Activated T-cell treated with anti-CD3 and anti-CD28 coated beads, Interleukin-2, amount 50 U/mL, for 72 hours (primary cell): ENCODE measurements at places on chromosomes 16 and 17. TPM values are rescaled to one million over a fixed set of nuclear protein-coding genes. Genes with fewer than 3 reads are reported as not detected.

DNA sequence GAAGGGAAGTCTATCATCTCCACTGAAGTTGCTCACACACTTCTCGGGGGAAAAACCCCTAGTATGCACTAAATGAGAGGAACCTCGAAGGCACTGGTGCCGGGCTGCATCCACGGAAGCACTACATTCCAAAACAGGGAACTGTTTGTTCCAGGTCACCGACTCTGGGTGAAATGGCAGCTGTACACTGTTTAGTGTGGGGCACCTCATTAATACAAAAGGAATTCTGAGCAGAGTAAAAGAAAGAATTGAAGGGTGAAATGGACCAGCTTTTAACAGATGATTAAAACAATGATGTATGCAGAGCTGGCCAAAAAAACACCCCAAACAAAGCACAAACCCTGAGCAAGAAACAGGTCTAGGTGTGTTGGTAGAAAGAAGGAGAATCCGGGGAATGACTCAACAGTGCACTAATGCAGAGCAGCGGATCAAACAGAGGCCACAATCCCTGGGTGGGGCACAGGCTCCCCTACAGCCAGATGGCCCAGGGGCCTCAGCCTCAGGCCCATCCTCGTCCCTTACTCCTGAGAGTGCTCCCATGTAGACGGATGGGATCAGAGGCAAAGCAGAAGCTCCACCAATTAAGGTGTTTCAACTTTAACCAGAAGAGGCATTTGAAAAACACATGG is 161.5 kb downstream of the ZFHX3 start:
- H3K4me1 ChIP-seq = peaks cover 5% of the 10 kb centered on the region
- no peak overlapping the region for H3K27ac ChIP-seq
- no peaks in the 10 kb centered on the region for H3K27me3 ChIP-seq
- H3K36me3 ChIP-seq = peaks cover 4% of the 10 kb centered on the region
- no peak for DNase-seq

ASPA gene
- total RNA-seq = 0.34 TPM

DNA sequence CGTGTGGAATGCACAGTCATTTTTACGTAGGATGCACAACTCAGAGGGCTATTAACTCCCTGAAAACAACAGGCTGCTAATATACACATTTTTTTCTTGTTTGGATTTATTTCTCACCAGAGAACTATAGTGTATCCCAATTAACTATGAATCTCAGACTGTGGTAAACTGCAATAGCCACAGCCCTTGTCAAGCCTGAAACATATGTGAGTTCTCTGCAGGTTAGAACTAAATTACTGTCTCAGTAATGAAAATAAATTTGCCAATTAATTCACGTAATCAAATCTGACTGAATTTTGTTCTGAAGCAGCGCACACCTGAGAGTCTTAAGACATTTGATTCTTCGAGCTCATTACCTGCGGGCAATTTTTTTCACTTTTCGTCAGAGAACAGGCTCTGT is 318.6 kb downstream of the PMP22 start:
- no peaks in the 10 kb centered on the region for H3K4me1 ChIP-seq
- H3K4me3 ChIP-seq = no peak overlapping the region
- H3K27me3 ChIP-seq = peaks cover 16% of the 10 kb centered on the region
- H3K36me3 ChIP-seq = no peaks in the 10 kb centered on the region
- no peak for DNase-seq

SYT17 gene
- 0.39 TPM for total RNA-seq

- no peaks in the 10 kb centered on the region for H3K4me1 ChIP-seq
- no peak overlapping the region for H3K27ac ChIP-seq
- no peak overlapping the region for H3K4me3 ChIP-seq
- H3K27me3 ChIP-seq = peaks cover 7% of the 10 kb centered on the region
These were observed 282.2 kb upstream of the CDH5 start for GRCh38 chr16:66084306-66084705.

GRCh38 chr17:31753011-31753410 is 106.0 kb downstream of the COPRS start:
- H3K27me3 ChIP-seq = no peaks in the 10 kb centered on the region
- no peak overlapping the region for H3K4me3 ChIP-seq
- no peaks in the 10 kb centered on the region for H3K4me1 ChIP-seq
- no peak for DNase-seq
- no peak overlapping the region for H3K27ac ChIP-seq
- H3K36me3 ChIP-seq = no peaks in the 10 kb centered on the region

DNA sequence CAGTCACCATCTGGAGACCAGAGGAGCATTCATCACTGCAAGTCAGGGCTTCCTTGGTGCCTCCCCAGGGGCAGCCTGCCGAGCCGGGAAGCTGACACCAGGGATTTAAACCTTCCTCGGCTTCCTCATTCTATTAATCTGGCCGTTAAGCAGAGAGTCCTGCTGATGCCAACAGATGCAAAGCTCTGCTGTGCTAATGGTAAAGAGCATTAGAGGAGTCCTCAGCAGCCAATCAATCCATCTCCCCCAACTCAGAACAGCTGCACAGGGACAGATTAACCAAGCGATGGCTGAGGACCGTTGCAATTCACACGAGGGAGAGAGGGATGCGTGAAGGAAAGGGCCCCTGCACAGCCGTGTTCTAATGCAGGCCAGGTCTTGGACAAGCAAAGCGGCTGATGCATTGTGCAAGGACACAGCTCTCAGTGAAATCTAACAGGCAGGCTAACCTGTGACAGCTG is 116.6 kb downstream of the XYLT1 start:
- H3K4me3 ChIP-seq = no peak overlapping the region
- H3K27me3 ChIP-seq = no peaks in the 10 kb centered on the region
- H3K36me3 ChIP-seq = no peaks in the 10 kb centered on the region
- H3K27ac ChIP-seq = no peak overlapping the region

DNA sequence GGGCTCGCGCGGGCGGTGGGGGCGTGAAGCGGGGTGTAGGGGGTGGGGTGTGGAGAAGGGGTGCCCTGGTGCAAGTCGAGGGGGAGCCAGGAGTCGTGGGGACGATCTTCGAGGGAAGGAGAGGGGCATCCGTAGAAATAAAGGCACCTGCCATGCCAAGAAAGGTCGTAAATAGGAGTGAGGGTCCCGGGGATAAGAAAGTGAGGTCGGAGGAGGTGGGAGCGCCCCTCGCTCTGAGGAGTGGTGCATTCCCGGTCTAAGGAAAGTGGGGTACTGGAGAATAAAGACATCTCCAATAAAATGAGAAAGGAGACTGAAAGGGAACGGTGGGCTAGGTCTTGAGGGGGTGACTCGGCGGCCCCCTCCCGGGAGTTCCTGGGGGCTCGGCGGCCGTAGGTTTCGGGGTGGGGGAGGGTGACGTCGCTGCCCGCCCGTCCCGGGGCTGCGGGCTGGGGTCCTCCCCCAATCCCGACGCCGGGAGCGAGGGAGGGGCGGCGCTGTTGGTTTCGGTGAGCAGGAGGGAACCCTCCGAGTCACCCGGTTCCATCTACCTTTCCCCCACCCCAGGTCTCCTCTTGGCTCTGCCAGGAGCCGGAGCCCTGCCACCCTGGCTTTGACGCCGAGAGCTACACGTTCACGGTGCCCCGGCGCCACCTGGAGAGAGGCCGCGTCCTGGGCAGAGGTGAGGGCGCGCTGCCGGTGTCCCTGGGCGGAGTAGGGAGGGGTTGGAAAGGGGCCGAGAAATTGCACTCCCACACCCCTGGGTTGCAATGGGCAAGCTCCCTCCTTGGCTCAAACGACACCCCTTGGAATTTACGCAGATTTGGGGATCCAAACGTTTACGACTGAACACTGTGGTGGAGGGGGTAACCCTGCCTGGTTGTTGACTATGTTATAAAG is 888 bp downstream of the CDH1 start:
- peaks cover 50% of the 10 kb centered on the region for H3K27me3 ChIP-seq
- H3K4me1 ChIP-seq = peaks cover 46% of the 10 kb centered on the region
- no peak for DNase-seq
- H3K36me3 ChIP-seq = peaks cover 1% of the 10 kb centered on the region
- peak overlapping the region; percentile 80 for H3K4me3 ChIP-seq

USP43 gene
- 1.6 TPM for total RNA-seq

DNA sequence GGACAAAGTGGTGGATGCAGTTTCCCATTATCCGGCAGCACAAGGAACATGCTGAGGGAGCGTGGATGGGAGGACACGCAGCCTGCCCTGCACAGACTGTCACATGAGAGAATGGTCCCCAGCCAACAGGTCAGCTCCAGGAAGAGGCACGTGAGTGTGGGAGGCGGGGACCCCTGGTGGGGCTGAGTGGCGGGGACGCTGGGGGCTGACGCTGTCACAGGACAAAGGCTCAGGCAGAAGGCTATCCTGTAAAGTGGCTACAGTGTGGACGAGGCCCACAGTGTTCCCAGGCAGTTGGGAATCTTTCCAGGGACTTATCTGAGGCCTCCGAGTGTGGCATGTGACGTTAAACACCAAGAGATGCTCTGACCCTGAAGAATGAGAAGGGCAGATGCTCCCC is 30.4 kb downstream of the MBTPS1 start:
- H3K27me3 ChIP-seq = no peaks in the 10 kb centered on the region
- H3K36me3 ChIP-seq = peaks cover 12% of the 10 kb centered on the region
- no peak overlapping the region for H3K27ac ChIP-seq
- no peak for DNase-seq
- peaks cover 45% of the 10 kb centered on the region for H3K4me1 ChIP-seq

- H3K27me3 ChIP-seq = no peaks in the 10 kb centered on the region
- no peaks in the 10 kb centered on the region for H3K36me3 ChIP-seq
- peaks cover 91% of the 10 kb centered on the region for H3K4me1 ChIP-seq
- H3K27ac ChIP-seq = peak overlapping the region; percentile 98
These were observed 105.7 kb downstream of the PITPNC1 start for GRCh38 chr17:67482764-67483163.

- H3K4me1 ChIP-seq = peaks cover 72% of the 10 kb centered on the region
- H3K4me3 ChIP-seq = peak overlapping the region; percentile 70
- H3K27me3 ChIP-seq = no peaks in the 10 kb centered on the region
- DNase-seq = no peak
These were observed 104.1 kb upstream of the CORO6 start for GRCh38 chr17:29726715-29727252.

DNA sequence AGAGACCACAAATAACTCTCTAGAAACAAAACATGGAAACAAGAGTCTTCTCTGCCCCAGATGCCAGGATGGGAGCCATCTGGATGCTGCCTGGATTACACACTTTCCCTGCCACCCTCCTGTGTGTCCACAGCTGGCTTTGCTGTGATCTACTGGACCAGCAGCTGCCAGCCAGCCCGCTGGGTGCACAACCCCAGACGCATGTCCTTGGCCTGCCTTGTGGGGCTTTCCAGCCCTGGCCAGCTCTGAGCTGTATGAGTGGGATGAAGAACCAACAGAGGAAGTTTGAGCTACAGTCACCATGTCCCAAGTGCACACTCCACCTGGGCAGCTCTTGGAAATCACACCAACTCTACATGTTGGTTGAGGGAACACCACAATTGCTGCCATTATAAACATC is 57.0 kb upstream of the TNRC6C start:
- peaks cover 7% of the 10 kb centered on the region for H3K27me3 ChIP-seq
- no peak overlapping the region for H3K27ac ChIP-seq
- no peaks in the 10 kb centered on the region for H3K4me1 ChIP-seq
- DNase-seq = no peak

DNA sequence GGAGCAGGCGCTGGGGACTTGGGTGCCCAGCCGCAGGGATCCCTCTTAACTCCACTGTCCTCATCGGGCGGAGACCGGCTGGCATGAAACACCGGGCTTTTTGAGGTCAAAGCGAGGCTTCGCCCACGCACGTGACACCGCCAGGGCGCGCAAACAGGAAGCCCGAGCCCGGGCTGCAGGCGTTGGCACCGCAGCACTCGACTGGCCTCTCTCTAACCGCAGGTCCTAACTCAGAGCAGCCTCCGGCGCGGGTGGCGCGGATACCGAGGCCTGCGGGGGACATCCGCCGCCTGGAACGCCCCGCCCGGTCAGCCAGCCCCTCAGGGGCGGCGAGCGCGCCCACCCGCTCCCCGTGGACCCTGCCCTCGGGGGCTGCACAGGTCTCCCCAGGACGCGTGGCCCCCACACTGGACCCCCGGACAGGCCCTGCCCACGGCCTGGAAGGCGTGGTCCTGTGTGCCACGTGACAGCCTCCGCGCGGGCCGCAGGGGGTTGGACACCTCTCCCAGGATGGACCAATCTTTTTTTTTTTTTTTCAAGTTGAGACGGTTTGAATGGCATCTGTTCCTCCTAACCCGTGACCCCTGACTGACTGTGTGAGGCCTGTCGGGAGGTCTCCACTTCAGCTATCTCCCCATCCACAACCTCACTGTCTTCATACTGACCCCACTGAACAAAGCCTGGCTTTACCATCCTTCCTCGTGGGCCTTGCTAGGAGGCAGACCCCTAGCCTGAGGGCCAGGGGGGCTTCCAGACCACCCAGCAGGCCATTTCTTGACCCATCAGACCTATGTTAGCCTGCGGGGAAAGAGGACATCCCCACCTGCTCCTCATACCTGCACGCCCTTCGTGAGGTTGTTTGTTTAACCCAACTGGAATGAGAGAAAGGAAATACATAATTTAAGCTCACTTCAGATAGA is 8.4 kb upstream of the SLC47A2 start:
- no peaks in the 10 kb centered on the region for H3K36me3 ChIP-seq
- DNase-seq = peak; percentile 75
- H3K27me3 ChIP-seq = no peaks in the 10 kb centered on the region

ZNF75A gene
- 40.4 TPM for total RNA-seq
